ENCODE measurements at places on chromosomes 3 and 15.

DNA sequence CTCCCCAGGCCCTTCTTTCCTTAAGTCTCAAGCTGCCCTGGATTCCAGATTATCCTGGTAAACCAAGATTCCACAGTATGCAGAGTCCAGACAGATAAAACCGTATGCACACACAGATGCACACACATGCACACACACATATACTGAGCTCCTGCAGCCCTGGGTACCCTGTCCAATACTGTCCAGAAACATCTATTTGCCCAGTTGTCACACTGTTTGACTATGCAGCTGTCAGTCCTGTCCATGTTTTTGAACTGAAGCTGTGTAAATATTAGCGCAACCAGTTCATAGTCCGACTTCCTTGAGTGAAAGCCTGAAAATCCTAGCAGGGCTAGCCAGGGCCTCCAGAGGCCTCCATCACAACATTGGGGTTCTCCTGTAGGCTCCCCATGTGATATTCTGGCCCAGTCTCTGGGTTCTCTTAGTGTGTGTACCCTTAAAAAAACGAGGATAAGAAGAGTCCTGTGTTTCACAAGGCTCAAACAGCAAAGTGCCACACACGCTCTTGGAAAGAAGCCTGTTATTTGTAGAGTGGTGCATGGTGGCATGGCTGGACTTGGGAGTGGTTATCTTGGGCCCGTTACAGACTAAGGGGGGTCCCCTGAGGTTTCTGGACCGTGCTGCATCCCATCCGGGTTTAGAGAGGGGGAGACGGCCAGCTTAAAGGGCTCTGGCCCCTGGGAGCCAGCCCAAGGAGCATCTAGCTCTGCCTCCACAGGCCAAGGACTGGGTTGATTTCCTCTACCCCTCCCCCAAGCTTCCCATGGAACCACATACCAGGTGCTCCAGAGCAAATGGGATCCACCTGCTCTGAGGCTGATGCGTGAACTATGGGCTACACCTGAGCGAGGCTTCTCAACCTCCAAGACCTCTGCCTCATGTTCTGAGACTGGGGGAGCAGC is 108.3 kb downstream of the IQSEC1 start:
- DNase-seq = no peak

- DNase-seq = no peak
These were observed 1459.5 kb downstream of the ZPLD1 start for GRCh38 chr3:103894162-103894822.

DNA sequence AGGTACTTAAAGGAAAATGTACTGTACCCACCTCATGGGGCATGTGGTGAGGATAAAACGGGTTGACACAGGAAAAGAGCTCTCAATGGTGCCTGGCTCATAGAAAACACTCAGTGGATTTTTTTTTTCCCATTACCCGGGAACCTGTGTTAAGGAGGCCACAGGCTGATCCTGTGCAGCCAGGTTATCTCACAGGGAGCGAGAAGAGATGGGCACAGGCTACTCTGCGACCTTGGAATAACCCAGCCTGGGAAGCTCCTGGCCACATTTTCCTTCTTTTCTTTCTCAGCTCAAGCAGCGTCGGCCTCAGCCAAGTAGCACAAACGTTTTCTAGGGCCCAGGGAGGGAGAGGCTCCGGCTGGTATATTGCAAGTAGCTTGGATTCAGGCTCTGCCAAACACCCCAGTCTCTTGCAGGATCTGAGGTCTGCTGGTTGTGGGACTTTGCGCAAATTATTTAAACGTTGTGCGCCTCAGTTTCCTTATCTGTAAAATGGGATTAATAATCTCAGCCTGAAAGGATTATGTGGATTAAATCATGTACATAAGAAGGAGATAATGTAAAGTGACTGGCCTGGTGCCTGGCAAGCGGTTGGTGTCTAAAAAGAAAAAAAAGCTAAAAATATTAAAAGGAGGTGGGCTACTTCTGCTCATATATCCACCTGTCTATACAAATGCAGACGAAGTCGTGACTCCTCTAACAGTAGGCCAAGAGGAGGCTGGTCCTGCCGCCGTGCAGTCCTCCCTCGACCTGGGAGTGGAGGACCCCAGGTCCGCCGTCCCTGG is 2.2 kb downstream of the FURIN start:
- DNase-seq = peak; percentile 43

DNA sequence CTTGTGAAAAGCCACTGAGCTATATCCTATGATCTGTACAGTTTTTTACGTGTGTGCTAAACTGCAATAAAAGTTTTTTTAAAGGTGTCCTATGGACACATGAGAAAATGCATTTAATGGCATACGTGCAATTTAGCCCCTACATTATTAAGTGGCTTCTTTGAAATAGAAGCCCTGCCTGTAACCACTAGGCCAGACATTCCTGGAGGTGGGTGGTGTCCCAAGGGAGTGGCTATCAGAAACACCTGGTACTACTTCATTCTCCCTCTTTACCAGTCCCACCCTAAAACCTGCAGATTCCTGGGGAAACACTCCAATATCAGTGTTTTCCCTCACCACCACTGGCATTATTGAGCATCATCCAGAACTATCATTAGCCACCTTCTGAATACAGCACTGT is 100.0 kb downstream of the OXNAD1 start:
- no peak for DNase-seq

DNA sequence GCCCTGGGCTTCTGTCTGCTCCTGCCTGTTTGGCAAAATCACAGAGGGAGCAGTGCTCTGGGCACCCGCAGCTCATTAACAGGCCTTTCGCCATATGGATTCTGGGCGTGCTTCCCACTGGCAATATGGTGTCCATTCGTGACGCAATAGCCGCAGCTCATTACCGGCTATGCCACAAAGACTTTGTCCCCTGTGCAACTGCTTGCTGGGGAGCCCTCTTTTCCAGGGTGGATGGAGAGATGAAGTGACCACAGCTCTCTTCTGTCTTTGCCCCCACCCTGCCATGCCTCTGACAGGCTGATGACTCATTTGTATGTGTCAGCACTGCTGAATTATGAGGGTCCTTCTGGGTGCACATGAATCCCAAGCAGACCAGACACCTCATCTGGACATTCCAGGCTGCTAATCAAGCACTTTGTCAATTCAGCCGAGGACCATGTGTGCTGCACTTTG is 214.3 kb upstream of the FEZF2 start:
- DNase-seq = no peak

- DNase-seq = no peak
These were observed 131.8 kb downstream of the TPRG1 start for GRCh38 chr3:189303584-189303983.

GRCh38 chr3:25863416-25863959 is 73.6 kb downstream of the OXSM start:
- DNase-seq = no peak

GRCh38 chr3:46717447-46718231 is at the start of gene PRSS50:
Gene PRSS50, minus strand, starts transcription at chr3:46717869. Its CDS starts 45 bp downstream, at chr3:46717824.
- DNase-seq = peak; percentile 63

GRCh38 chr3:50146316-50146901 is 8.7 kb upstream of the SEMA3F start:
- no peak for DNase-seq

DNA sequence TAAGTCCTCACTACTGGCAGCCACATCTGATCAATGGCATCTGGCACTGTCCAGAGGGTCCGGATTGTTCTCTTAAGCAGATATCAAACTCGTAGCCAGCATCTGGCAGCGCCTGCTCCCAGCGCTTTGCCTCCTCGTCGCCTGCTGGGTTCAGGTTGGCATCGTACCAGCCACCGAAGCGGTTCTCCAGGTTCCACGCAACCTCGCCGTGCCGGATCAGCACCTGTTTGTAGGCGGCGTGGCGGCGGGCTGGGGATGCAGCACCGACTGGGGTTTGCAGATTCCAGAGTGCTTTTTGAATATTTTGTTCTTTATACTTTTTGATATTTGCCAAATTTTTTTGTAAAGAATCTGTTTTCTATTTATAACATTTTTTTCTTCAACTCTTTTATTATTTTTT is 111.6 kb downstream of the NR2F2 start:
- no peak for DNase-seq

Measured in activated CD4-positive, alpha-beta T cell treated with anti-CD3 and anti-CD28 coated beads, Interleukin-10, Interleukin-2, amounts not matched to agents 100 ng/mL and 50 ng/mL, durations not matched to agents 16 hours and 8 hours (primary cell).